Small intestine (tissue), 16 donors: ENCODE measurements at places on chromosomes 1 and 21.
A peak's percentile ranks its signal among the peaks of the same experiment; 100 is the strongest.

DNA sequence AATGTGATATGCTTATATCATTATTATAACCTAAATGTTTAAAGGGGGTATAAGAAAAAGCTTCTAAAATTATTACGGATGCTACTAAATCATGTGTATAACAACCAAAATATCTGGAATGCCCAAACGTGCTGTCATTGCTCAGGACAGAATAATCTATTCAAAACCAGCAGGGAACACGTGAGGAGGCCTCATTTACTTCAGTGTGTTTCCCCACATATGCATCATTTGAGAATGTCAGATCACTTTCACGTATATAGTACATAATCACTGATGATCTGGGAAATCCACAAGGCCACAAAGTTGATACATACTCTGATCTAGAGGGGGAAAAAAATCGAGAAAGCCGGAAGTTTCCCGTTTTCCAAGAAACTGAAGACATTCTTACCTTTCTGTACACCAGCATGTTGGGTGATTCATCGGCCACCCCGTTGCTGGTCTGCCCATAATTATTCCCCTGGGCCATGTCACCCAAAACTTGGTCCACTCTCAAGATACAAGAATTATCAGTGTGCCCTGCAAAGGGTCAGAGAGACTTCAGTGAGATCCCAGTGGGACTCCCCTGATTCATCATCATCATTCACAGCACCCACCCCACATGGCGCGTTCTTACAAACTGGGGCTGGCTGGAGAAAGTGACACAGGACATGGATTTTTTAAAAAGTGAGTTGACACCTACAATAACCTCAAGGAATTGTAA is 1.5 kb downstream of the RGS7 start:
- DNase-seq: no peak

- no peak for DNase-seq
Observed at GRCh38 chr1:3863231-3863935, 6.1 kb downstream of the DFFB start.

DNA sequence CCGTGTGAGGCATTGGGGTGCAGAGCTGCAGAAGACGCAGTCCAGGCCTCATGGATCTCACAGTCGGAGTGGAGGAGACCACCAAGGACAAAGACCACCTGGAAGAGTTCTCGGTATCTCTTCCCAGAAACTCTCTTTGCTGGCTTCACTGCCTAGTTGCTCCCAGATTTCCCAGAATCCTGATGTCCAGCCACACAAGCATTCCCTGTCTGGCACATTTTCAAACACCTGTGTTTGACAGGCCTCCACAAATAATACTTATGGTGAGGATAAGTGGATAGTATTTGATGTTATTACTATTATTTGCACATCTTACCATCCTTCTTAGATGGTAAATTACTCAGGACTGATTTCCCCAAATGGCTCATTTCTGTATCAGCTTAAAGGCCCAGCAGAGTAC is 27.7 kb upstream of the KANK4 start:
- DNase-seq: no peak

DNA sequence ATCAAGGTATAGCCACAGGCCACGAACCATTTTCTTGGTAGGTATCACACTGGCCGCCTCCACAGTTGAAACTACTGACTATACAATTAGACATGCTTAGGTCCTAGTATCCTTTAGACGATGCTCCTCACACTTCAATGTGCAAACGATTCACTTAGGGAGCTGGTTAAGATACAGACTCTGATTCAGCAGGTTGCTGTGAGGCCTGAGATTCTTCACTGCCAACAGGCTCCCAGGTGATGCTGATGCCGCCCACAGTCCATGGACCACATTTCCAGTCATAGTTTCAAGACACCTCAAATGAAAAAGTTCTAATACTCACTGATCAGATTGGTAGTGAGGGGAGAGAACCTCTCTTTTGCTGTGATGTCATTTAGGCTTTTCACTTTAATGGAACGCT is 6.8 kb downstream of the ATP5PO start:
- DNase-seq: no peak

- DNase-seq: peak; percentile 79
Observed at GRCh38 chr1:203425663-203425975, 50.0 kb upstream of the PRELP start.

DNA sequence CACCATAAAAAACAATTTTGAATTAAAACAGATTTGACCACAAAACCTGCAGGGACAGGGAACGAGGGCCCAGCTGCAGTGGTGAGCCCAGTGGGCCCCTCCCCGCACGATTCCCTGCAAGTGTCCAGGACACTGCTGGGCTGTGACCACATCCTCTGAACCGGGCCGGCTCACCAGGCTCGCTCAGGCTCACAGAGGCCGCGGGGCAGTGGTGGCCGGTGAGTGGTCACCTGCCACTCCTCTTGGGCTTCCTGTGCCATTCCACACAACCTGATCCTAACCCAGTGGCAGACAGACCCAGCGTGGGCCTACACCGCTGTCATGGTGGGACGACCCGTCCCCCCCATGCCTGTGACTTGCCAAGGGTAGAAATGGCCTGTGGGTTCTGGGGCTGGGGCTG is 36.5 kb upstream of the RIPK4 start:
- DNase-seq: no peak
